ENCODE measurements at places on chromosomes 3 and 15.

DNA sequence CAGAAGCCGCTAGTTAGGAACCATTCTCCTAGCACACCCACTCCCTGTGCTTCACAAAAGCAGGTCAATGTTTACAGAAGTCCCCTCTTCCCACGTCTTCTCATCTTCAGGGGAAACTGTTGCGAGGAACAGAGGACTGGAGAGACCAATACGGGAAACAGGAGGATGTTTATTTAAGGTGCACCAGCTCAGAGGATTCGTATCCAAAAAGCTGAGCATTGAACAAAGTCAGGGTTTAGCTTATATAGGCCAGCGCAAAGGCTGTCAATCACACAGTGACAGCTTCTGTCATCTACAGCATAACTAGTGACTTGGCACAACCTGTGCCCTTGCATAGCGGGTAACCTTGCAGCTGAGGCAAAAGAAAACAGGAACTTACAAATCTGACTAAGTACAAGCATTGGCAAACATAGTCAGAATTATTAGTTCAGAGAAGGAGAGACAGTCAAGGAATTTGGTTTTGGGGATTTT, 61.3 kb downstream of the ZDHHC19 start:
- no peak for DNase-seq

GRCh38 chr3:193883551-193883950, 252.4 kb upstream of the HES1 start:
- no peak for DNase-seq

GRCh38 chr15:57221134-57221533, 155.2 kb upstream of the CGNL1 start:
- no peak for DNase-seq

DNA sequence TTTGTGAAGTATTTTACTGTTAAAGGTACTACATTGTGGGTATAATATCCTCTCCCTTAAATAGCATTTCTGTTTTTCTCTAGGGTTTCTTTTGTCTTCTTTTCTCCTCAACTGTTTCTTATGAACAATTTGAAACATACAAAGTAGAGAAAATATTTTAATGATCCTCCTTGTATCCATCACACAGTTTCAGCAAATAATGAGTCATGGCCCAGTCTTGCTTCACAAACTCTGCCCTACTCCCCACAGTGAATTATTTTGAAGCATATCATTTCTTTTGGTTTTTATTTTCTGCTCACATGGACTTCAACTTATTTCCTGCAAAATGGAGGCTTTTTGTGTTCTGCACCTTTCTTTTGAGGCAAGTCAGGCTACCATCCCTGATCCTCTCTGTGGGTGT, 6.1 kb upstream of the SCAANT1 start:
- DNase-seq: no peak

GRCh38 chr3:142434503-142434902, 13.3 kb downstream of the XRN1 start:
- no peak for DNase-seq

GRCh38 chr3:175869404-175869803, 1010.3 kb downstream of the NAALADL2 start:
- no peak for DNase-seq

DNA sequence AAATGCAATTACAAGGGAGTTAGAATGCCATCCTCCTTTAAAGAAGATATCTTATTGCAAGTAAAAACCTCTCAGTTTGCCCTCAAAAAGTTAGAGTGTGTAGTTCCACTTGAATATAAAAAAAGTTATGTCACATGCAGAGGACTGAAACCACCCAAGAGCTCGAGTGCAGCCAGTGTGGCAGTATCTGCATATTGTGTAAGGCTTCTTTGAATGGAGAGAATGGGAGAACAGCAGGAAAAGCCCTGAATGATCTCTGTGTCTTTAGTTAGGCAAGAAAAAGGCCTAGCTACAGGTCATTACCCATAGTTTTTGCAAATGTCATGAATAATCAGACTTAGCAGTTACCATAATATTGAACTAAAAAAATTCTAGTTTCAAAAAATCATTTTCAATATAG, 13.9 kb upstream of the TEX9 start:
- DNase-seq: no peak

- DNase-seq: no peak
Measured at GRCh38 chr3:15634671-15635070, 33.1 kb downstream of the BTD start.

DNA sequence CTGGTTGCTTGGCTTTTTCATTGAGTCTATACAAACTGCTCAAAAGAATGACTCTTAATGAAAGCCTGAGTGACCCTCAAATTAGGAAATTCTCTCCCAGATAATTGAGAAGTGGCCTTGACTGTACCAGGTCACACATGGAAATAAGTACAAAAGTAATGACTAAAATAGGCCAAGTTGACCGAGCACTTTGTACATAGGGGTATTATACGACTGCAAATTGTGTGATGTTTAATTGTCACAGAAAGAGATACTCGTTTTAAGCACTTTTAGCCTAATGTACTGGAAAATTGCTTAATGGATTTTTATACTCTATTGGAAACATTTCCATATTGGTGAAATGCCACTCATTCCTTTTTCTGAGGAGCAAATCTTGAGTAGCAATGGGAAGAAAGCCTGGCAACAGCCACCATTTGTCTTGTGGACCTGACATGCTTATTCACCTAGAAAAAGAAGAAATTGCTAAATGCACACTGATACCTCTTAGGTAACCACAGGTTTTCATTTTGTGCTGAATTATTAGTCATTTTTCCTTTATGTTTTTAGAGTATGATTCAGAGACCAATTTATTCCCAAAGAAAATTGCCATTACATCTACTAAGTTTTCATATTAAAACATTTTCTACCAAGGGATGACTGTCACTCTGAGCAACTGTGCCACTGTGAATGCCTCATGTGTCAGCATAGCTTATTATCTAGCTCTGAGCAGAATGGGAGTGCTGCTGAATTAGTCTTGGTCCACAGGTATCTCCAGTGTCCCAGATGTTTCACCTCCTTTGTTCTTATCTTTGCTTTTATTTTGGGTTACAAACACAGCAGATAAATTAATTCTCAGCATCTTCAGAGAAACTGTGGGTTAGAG, 8.9 kb upstream of the PXK start:
- DNase-seq: no peak

DNA sequence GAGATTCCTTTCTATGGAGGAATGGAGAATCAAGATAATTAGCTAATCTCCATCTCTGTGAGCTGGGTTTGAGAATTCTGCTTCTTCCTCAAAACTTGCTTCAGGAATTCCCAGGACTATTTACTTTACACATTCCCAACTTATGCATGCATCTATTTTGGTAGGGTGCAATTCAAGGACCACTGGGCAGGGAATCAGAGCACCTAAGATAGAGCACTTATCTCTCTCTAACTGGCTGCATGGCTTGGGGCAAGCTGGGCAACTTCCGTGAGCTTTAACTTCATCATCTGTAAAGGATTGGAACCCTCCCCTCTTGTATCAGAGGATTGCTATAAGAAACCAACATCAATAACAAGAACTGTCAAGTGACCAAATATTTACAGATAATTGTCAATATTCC, 160.2 kb downstream of the PDCD6IP start:
- DNase-seq: no peak

DNA sequence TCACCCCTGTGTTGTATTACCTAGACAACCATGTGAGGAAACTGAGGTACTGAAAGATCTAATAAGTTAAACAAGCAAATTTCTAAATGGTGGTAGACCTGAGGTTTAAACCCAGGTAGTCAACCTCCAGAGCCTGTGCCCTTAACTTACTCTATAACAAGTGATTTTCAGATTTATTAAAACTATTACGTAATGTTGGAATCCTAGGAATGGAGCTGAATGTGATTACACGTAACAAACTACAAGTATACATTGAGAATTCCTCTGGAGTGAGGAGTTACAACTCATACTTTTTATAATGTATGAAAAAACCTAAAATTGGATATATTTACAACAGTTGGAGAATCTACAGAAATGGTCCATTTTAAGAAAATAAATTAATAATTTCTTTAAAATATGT, 18.0 kb downstream of the FAM98B start:
- no peak for DNase-seq

DNA sequence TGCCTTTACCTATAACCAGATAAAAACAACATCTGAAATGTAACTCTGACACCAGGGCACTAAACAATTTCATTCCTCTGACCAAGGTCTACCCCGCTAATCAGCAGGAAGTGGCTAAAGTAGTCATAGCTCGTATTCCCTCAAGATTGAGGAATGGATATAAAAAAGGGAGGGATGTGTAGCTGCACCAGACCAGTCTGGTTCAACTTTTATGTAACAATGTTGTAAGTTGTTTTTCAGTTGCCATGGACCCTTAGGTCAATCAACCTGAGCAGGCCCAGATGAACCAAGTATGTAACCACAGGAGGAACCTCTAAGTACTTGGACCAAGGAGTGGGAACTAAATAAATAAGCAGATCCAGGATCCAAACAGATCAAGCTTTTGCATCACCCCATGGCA, 28.4 kb upstream of the IFT57 start:
- DNase-seq: no peak

- DNase-seq: peak; percentile 54
Measured at GRCh38 chr3:20041197-20041780, 1.0 kb downstream of the KAT2B start.

- no peak for DNase-seq
Measured at GRCh38 chr3:120587332-120587975, 8.7 kb upstream of the NDUFB4 start.

DNA sequence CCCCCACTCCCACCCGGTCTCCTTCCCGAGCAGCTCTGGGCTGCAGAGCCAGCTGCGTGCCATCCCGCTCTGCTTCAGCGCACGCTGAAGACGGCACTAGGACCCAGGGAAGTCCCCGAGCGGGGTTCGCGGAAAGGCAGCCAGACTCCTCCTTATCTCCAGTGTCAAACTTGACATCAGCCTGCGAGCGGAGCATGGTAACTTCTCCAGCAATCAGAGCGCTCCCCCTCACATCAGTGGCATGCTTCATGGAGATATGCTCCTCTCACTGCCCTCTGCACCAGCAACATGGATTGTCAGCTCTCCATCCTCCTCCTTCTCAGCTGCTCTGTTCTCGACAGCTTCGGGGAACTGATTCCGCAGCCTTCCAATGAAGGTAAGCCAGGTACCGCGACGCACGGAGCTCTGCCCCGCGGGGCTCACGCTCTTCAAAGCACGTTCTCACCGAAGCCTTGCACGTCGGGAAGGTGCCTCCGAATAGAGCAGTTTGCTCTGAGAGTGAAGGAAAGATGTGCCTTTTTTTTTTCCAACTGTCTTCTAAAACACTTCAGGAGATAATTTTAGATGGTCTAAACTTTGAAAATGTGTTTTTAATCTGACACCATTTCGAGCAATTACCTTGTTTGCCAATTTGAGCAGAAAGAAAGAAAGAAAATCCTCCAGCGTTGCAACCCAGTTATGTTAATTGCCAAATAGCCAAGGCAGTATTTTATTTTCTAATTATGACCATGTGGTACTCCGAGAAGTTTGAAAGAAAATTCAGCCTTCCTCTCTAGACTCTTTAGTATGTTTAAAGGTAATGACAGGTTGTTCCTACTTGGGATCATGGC, at the start of gene EPHA3:
EPHA3 (plus strand) TSS at position 161 of the 830 bp plus-strand sequence; CDS start at position 289, 128 bp downstream.
- DNase-seq: no peak

DNA sequence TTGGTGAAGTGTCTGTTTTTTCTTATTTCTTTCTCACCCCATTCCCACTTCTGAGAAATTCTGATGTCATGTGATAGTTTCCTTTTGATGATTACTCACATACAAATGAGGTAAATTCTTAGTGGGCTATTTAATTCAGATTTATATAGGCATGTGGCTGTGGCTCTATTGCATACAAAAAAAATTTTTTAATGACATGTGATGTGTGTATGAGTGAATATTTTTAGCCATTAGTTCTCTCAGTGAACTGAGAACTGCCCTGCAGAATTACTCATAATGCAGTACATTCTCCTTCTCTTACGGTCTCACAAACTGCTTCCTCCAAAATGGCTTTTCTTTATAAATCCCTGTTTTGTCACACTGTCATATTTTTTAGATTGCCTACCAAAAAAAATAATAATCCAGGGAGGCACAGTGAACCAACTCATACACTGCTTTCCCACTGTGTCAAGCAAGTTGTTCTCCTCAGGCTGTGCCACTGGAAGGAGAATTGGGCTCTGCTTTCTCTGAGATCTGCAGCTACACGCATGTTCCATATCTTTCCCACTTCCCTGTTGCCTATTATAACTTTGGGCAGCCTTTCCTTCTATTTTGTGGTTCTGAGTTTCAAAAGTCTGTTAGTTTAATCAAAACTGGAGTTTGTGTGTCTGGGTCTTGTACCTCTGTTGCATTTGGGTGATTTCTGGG, 415.7 kb upstream of the THBS1 start:
- DNase-seq: no peak

DNA sequence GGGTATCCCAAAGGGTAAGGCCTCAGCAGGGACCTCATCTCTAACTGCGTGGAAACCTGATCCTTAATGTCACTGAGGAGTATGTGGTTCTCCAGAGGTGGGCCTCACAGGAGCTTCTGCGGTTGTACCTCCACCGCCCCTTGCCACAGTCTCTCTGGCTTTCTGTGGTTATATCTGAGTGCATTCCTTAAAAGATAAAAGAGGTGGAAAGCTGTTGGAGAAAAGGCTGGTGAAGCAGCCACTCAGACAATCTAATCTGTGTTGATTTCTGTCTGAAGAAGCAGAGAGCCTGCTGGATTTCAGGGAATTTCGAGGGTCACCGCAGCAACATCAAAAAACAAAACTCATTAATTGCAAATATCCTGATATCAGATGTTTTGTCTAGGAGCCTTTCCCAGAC, 51.4 kb downstream of the SEMA6D start:
- DNase-seq: no peak

DNA sequence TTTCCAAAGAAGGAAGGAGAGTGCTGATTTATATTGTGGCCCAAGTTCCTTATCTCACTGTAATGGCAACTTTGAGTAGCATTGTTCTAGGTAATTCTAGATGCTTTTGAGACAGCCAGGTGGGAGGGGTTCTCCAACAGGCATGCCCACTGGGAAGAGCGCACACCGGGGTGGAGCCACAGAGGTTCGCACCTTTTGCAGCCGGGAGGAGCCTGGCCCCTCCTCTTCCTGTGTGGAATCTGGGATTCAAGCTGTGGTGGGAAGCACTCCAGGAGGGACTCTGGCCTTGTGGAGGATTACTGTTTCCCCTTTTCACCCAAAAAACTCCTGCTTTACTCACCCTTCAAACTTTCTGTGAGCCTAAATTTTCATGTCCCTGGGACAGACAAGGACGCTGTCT, 53.1 kb downstream of the CFAP20DC start:
- no peak for DNase-seq

GRCh38 chr3:177224414-177224813, 27.1 kb upstream of the TBL1XR1 start:
- DNase-seq: no peak

DNA sequence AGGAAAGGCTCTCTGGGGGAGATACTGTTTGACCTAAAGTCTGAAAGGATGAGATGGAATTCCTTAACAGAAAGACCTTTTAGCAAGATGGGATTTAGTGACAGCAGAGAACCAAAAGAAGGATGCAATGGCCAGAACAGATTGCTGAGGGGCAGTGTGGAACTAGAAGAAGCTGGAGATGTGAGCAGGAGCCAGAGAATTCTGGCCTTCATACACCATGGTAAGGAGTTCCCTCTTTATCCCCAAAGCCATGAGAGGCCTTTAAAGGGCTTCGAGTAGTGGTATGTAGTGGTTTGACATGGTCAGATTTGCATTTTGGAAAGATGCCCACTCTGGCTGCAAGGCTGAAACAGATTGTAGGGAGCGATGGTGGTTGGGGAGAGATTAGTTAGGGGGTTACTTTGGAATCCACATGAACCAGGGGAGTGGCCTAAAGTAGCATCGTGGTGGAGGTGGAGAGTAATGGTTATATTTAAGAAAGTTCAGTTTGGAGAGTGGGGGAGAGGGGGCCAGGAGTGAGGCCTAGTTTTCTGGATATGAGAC, 34.0 kb upstream of the NPHP3 start:
- no peak for DNase-seq
